Renal cortex interstitium (tissue), 15 donors: ENCODE measurements at places on chromosomes 11 and 22.

DNA sequence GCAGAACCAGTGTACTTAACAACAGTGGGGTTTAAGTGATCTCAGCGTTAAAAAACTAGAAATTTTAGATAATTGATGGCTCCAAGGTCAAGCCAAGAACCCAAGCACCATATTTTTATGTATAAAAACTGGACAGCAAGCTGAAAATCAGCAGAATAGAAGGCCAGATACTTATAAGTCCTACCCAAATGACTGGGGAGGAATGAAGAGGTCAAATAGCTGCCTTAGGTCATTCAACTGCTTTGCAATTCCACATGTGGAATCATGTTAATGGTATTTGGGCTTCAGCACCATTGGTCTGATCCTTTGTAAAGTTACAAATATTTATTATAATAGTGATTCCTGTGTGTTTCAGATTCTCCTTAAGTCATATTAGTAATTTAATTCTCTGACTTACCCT, 108.4 kb downstream of the FAT3 start:
- DNase-seq = no peak

GRCh38 chr11:62044639-62045121, 77.2 kb upstream of the FTH1 start:
- no peak for DNase-seq

GRCh38 chr11:95586155-95586554, 203.4 kb downstream of the FAM76B start:
- DNase-seq = no peak

- DNase-seq = no peak
These were observed 17.2 kb downstream of the FRMD8 start for GRCh38 chr11:65403607-65404121.

DNA sequence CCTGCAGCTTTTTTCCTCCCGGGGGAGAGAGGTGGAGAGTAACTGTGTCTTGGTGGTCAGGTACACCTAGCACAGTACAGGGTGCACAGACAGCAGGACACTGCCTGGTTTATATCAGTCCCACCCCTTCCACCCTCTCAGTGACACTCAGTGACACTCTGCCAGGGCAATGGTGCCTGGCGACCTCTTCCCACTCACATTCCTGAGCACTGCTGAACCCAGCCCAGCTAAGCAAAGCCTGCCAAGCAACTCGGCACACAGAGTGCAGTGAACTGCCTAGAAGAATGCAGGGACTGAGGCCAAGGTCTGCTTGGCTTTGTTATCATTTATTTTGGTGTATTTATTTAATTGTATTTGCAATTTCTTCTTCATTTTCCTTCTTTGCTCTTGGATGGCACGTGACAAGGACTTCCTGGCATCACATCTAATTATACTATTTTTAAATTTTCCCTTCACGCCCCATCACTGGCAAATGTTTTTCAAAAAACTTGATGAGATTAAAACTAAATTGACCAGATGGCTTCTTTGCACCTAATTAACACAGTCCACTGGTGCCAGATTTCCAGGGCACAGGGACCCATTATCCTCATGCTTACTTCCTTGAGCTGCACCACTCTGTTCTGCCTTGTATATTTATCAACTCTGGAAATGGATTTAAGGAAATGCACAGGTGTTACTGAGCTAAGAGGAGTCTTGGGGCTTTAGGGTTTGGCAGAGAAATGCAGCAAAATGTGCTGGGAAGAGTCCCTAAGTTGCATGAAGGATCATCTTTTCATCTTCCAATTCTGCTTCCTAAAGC, 205.6 kb downstream of the ADAMTS15 start:
- peak; percentile 68 for DNase-seq

DNA sequence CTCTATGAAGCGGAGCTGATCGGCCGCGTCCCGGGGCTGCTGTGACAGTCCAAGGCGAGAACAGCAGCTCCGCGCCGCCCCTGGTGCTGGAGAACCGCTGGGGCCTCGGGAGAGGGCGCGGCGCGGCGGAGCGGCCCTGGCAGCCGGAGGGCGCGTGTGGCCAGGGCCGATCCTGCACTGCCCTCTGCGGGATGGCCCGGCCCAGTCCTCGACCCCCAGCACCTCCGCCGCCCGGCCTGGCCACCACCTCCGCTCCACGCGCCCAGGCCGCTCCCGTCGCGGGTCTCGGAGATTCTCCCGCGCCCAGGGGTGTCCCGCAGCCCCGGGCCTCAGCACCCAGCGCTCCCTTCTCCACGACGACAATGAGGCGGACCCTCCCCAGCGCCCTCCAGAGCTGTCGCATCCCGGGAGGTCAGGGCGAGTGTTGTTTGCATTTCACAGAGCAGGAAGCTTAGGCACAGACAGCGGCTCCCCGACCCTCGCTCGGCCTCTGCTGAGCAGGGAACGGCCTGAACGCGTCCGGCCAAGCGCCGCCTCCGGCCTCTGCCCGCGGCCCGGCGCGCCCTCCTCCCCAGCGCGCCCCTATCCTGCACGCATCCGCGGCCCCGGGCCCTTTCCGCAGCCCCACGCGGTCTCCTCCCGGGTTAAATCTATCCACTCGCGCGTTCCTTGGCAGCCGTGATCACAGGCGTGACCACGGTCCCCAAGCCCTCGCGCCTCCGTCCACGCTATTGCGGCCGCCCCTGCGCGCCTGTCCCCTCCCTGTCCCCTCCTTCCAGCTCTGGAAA, 109.7 kb downstream of the WNT7B start:
- no peak for DNase-seq

DNA sequence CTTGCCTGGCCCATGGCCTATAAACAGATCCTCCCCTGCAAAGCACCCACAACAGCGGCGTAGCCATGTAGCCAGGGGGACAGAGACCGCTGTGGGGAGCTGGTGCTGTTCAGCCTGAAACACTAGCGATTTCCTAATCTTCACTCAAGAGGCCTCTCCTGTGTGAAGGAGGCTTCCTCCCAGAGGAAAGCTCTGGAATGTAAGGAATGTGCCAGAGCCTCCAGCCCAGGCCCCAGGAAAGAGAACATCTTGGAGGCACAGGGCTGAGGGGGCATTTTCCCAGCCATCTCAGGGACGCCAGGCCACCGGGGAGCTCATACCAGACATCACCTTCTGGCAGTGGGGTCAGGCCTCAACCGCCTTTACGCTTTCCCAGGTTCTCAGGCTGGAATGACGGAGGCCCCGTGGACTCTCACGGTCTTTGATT, 24.0 kb downstream of the MIAT start:
- DNase-seq = no peak

GRCh38 chr11:75236062-75236461, 4.5 kb upstream of the TPBGL start:
- no peak for DNase-seq

DNA sequence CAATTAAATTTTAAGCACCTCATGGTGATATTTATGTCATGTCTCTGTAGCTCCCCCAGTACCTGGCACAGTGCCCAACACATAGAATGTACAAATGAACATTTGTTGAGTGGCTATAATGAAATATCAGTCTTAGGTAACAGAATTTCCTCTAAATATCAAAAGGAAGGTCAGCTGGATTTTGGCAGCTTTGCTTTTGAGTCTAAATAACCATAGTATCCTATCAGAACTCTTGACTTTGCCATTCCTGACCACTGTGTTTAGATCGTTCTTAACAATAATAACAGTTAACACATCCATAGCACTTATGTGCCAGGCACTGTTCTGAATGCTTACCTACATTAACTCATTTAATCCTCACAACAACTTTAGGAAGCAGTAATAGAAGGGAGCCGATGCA, 26.6 kb downstream of the TMEM123 start:
- DNase-seq = no peak

DNA sequence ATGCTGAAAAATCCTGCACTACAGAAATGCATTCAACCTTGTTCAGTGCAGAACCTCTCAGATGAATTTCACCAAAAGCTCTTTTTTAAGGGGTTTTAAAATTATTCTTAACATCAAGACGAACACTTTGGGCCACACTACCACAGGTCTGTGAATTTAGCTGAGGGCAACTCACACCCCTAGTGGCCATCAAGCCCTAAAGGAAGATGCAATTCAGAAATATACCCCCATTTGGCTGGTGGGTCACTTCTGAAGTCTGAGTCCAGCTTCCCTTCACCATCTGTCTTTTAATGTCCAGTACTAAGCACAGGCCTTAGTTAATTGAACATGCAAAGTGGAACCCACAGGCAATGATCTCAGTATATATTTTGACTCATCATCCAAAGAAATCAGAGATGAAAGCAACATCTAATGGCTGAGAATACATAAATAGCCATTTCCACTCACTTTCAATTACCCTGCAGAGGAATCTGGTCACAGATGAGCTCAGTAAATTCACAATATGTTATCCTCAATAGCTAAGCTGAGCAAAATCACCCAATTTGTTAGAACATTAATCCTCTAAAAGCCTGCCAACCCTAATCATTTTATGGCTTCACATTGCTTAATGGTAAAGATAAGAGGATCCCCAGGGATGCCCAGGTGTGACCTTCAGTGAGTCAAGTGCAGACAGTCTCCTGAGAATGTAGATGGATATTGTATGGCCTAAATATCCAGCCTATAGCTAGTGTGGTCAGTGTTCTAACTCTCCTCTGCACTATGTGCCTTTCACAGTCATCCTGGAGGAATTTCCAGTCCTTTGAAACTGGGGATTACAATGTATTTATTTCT, 50.3 kb downstream of the FAM76B start:
- no peak for DNase-seq

GRCh38 chr11:75325713-75326438, 25.6 kb downstream of the ARRB1 start:
- no peak for DNase-seq

GRCh38 chr11:72227316-72228228, 3.0 kb downstream of the INPPL1 start:
- DNase-seq = no peak

DNA sequence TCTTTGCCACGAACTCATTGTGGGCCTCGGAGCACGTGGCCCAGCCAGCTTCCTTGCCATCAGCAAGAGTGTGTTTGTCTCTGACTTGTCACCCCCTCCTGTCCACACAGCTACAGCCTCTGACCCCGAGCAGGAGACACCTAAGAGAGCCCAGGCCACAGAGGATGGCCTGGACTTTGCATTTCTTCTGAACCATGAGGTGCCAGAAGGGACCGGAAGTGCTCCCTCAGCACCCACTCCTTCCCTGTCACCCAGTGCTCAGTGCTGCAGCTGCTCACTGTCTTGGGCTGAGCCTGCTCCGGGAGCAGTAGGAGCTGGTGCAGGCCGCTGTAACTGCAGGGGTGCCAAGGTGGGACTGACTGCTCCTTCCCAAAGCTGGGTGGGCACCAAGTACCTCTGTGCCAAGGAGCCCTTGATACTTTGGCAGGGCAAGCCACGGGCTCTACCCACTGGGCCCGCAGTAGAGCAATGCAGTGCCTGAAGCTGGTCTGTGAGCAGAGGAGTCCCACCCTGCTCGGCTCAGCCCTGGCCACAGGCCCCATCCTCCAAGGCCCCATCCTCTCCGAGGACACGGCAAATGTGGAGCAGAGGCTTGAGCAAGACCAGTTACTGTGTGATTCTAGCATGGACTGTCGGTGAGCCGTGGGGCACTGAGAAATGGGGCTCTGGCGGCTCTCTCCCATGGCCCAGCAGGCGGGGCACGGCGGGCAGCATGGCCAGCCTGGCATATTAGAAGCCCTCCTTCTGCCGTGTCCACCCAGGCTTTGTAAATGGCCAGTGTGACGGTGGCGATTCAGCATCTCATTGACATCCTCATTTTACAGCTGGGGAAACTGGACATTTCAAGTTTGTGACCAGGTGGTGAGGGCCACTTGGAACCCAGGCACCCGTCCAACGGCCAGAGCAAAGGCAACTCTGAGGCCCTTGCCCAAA, 6.3 kb downstream of the GRK2 start:
- DNase-seq = no peak

- no peak for DNase-seq
These were observed 1.7 kb upstream of the CD248 start for GRCh38 chr11:66318600-66318970.

- DNase-seq = no peak
These were observed 19.5 kb downstream of the MN1 start for GRCh38 chr22:27782088-27782487.

DNA sequence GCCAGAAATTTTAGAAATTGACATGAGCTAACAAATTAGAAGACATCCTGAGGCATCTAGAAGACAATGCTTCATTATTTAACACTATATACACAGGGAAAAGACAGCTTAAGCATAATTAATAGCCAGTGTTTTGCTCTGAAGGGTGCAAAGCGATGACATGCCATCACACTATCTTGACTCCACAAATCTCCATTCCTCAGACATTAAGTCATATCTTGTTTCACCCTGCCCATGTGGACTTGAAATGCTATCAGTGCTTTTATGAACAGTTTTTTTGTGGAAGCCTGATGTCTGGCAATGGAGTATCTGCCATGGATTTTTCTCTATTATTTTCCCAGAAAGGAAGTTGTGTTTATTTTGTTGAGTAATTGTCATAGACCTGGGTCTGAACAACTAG, 2.3 kb downstream of the CARD18 start:
- DNase-seq = no peak

GRCh38 chr11:90246468-90246867, 23.6 kb upstream of the CHORDC1 start:
- no peak for DNase-seq
